NCI-H1417 treated with DMSO at 0.1 percent for 48 hours (cell line): ENCODE measurements at places on chromosomes 3 and 15.

DNA sequence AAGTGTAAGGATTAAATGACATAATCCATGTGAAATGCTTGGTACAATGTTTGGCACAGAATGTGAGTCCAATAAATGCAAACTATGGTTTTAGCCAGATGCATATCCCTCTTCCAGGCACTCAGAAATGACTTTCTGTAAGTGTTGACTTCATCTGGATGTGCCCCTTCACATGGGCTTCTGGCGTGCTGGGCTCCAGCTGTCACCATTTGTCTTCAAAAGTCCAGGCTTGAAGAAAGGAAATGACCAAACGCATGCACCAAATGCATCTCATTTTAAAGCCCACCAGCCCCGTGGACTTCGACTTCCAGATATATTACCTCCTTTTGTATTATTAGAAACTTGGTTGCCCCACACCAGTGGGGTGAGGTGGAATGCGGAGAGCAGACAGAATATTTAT, 23.7 kb downstream of the CRYGS start:
- no peak for DNase-seq

GRCh38 chr3:179196098-179196497, 47.9 kb downstream of the PIK3CA start:
- no peak for DNase-seq

GRCh38 chr3:190811775-190812480, 50.6 kb downstream of the GMNC start:
- no peak for DNase-seq

GRCh38 chr3:171898192-171898591, 55.0 kb downstream of the TMEM212 start:
- no peak for DNase-seq

- DNase-seq = no peak
Measured at GRCh38 chr15:99606646-99607045, 40.9 kb downstream of the MEF2A start.

GRCh38 chr3:88219138-88219792, 69.5 kb downstream of the C3orf38 start:
- DNase-seq = peak; percentile 15

DNA sequence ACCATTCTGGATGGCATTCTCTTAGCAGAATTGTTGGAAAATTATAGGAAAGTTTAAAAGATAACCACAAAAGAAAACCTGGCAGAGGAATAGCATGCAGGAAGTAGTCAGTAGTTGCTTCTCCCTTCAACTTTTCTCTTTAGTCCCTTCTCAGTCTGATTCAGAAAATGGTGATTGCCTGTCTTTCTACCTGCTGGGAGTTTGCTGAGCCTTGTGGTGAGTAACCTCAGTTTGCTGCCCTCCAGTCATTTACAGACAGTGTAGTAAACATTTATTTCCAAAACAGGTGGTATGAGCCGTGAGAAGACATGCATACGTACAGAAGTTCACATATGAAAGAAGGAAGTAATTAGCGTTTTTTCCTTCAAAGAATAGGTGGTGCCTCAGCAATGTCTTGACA, 224.7 kb upstream of the POU1F1 start:
- DNase-seq = no peak

DNA sequence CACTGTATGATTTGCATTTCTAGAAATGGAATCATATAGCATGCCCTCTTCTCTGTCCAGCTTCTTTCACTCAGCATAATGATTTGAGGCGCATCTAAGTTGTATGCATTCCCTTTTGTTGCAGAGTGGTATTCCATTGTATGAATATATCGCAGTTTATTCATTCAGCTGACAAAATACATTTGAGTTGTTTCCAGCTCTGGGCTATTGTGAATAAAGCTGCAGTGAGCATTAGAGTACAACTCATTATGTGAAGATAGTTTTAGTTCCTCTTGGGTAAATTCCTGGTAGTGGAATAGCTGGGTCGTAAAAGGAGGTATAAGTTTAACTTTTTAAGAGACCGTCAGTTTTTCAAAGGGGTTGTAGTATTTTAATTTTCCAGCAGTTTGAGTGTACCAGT, 38.5 kb upstream of the POLR2M start:
- DNase-seq = no peak

DNA sequence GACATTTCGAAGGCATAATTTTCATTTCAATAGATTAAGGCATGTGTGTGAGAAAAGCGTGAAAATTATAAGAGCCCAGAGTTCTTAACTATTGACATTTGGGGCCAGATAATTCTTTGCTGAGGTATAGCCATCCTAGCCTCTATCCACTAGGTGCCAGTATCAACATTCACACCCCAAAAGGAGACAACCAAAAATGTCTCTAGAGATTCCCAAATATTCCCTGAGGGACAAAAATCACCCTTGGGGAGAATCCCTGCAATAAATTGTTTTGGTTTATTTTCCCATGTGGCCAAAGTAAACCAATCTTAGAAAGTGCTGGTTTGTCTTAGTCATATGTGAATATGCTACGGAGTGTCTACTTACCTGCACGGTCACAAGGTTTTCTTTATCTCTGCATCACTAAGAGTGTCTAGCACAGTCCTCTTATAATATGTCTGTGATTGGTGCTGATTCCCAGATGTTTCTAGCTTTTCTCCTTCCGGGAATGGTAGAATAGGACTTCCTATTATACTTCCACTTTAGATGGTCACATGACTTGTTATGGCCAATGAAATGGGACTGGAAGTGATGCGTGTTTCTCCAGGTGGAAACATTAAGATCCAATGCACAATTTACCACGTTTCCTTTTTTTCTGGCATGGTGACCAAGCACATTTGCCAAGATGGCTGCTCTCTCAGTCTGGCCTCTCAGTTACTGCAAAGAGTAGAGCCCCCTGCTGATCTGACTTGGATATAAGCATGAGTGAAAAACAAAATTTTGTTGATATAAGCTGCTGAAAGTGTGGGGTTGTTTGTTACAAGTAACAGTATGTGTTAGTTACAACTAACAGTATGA, 8.0 kb upstream of the KBTBD8 start:
- no peak for DNase-seq

GRCh38 chr3:195407531-195408409, 35.0 kb downstream of the ACAP2 start:
- no peak for DNase-seq

DNA sequence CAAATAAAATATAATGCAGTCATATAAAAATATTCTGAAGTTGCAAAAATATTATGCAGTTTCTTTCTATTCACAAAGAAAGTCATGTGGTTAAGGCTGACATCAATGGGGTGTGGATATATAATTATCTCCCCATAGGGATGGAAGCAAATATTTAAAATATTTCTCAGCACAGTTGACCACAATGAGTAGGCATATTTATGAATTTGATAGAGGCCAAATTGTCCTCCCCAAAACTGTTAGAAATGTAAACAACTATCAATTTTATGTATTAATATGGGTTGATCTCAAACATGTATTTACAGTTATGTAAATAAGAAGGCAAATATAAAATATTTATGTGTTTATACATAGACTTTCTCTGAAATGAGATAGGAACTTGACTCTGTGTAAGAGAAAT, 246.0 kb upstream of the CBLB start:
- DNase-seq = no peak
